ENCODE measurements at places on chromosomes 4 and X.

DNA sequence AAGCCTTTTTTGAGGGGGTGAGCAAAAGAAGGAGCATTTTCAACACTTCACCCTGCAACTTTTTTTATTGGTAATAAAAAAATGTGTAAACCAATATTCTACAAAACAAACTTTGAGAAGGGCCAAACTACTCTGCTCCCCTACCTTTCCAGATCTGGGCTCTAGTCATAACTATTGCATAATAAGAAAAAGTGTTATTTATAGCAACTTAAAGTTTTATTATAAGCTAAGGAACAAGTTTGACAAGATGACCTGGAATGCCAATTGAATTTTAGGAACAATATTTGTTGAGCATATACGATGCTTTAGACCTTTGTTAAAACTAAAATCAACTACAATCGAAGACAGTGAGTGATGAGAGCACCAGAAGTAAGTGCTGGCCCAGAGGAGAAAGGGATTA lies 409.6 kb downstream of the IL15 start:
- H3K4me1 ChIP-seq = peaks cover 13% of the 10 kb centered on the region
- no peak overlapping the region for H3K27ac ChIP-seq
- H3K36me3 ChIP-seq = peaks cover 28% of the 10 kb centered on the region
- H3K4me3 ChIP-seq = no peak overlapping the region
- no peaks in the 10 kb centered on the region for H3K27me3 ChIP-seq
- DNase-seq = no peak

- no peaks in the 10 kb centered on the region for H3K4me1 ChIP-seq
- DNase-seq = peak; percentile 10
- no peak overlapping the region for H3K4me3 ChIP-seq
Measured at GRCh38 chr4:82721819-82722423, 76.7 kb downstream of the SCD5 start.

DNA sequence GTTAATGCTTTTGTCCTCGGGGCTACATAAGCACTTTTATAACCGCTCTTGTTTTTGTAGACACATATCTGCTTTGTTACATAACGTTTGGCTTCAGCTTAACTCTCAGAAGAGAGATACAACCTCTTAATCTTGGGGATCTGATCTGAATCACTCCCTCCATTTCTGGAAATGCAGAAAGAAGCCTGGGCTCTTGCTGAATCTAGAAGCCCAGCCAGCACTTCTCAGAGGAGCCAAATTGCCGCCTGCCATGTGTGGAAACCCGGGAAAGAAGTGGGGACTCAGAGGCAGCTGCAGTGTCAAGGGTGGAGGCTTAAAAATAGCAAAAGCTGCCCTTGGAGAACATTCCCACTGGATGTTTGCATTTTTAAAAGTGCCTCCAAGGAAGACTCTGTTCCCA lies 69.3 kb upstream of the LDB2 start:
- no peaks in the 10 kb centered on the region for H3K27me3 ChIP-seq
- H3K4me1 ChIP-seq = no peaks in the 10 kb centered on the region
- DNase-seq = no peak
- H3K36me3 ChIP-seq = no peaks in the 10 kb centered on the region
- no peak overlapping the region for H3K27ac ChIP-seq

DNA sequence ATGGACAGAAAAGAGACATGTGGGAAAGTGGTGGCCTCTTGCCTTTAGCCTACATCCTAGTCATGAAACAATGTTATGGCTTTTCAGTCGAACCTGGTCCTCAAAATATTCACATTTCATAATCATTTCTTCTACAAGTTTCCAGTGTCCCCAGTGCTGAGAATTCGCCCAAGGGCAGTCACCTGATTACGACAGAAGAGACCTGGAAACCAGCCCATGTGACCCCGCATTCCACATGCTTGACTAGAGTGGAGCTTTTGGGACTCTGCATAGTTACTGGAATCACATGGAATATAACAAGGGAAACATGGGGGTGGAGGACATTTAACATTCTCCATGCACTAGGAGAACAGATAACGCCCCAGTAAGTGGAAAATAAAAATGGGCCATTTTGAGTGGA lies 100.1 kb downstream of the PPARGC1A start:
- H3K36me3 ChIP-seq = no peaks in the 10 kb centered on the region
- no peak for DNase-seq
- no peaks in the 10 kb centered on the region for H3K4me1 ChIP-seq
- H3K27me3 ChIP-seq = no peaks in the 10 kb centered on the region

GRCh38 chr4:176611381-176611780 lies 181.3 kb downstream of the VEGFC start:
- no peaks in the 10 kb centered on the region for H3K36me3 ChIP-seq
- no peak overlapping the region for H3K27ac ChIP-seq
- no peaks in the 10 kb centered on the region for H3K4me1 ChIP-seq
- no peaks in the 10 kb centered on the region for H3K27me3 ChIP-seq
- no peak for DNase-seq

DNA sequence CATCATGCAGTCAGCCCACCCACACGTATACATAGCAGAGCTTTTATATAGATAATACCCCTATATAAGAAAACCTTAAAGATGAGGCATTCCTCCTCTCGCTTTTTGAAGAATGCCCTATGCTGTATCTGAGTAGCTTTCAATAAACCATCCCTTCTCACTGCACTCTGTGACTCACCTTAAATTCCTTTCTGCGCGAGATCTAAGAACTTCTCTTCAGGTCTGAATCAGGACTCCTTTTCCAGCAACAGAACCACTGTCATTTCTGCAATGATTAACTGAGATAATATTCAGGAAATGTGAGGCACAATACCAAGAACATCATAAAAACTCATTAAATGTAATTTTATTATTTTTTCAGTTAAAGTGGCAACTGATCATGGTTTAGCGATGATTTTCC lies 76.4 kb upstream of the DCLK2 start:
- H3K4me1 ChIP-seq = peaks cover 7% of the 10 kb centered on the region
- H3K36me3 ChIP-seq = no peaks in the 10 kb centered on the region
- no peak for DNase-seq
- H3K27me3 ChIP-seq = peaks cover 20% of the 10 kb centered on the region
- no peak overlapping the region for H3K27ac ChIP-seq

DNA sequence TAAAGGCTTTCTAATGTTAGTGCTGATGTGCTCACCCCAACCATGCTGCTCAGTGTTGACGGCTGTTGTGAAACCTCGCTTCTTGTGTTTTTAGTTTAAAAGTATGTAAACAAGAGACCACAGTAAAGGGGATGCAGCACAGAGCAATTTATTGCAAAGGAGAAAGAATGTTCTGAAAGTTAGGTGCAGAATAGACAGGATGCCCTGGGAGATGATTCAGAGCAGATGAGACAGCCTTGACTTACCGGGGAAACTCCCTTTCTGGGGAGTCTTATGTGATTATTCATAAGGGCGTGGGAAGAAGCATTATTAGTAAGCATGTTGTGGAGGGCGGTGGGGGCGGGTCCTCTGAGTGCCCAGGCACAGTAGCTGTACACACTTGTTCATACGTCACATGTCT lies 47.7 kb downstream of the EVC start:
- H3K27ac ChIP-seq = no peak overlapping the region
- H3K27me3 ChIP-seq = no peaks in the 10 kb centered on the region
- no peak overlapping the region for H3K4me3 ChIP-seq
- H3K4me1 ChIP-seq = peaks cover 5% of the 10 kb centered on the region
- no peaks in the 10 kb centered on the region for H3K36me3 ChIP-seq

DNA sequence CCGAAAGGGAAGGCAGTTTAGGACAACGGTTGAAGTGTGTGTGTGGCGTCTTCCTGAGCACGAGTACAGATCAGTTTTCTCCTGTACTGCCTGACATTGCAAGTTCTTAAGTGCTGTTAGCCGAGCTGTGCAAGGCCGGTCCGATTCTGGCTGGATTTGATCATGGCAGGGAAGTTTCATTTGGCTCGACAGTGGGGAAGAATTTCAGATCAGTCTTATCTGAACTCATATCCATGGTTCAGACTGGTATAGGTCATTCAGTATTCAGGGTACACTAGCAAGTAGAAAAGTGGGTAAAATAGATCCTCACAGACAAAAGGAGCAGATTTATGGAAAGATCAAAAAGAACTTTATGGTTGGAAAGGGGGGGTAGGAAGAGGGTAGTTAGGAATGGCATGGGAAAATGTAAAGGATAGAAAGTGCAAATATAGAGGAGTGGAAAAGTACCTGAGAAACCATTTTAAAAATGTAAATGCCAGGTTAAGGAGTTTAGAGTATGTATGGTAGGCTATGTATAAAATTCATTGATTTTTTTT lies 716 bp downstream of the THAP9 start:
- DNase-seq = no peak
- no peak overlapping the region for H3K4me3 ChIP-seq
- no peak overlapping the region for H3K27ac ChIP-seq
- H3K27me3 ChIP-seq = no peaks in the 10 kb centered on the region
- peaks cover 10% of the 10 kb centered on the region for H3K36me3 ChIP-seq

- H3K36me3 ChIP-seq = no peaks in the 10 kb centered on the region
- no peaks in the 10 kb centered on the region for H3K4me1 ChIP-seq
- H3K27me3 ChIP-seq = no peaks in the 10 kb centered on the region
- DNase-seq = no peak
Measured at GRCh38 chr4:167885872-167886271, 206.5 kb upstream of the ANXA10 start.

DNA sequence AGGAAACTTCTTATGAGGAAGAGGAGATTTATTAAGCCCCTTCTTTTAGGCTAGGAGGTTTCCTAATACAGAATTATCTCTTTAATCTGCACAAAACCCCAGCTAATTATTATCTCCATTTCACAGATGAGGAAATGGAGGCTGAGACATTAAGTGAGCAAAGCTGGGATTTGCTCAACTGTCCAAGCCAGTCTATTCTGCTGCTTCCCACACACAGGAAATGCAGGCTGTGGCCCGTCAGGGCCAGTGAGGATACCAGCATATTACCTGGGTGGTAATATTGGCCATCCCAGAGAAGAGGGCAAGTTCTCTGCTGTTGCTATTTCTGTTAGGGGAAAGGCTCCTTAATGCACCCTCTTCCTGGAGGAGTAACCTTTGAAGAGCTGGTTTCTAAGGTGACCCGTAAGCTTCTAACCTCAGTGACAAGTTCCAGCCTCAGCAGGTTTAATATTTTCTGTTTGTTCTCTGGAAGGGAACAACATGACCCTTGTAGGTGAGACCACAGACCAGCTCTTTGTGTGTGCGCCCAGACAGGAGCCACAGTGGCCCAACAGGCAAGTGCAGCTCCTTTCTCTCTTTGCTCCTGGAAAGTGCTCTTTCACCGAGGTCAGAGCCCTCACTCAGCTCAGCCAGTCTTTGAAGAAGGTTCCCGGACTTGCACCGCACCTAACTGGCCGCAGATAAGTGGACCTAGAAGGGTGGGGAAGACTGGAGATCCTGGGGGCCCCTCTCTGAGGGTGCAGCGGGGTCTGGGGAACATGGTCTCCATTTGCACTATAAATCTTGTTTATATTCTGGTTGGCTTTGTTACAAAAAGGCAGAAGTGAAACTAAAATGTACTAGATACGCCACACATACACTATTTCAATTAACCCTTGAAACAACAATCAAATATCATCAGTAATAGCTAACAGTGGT lies 35.5 kb downstream of the TBC1D9 start:
- no peak for DNase-seq
- peak overlapping the region; percentile 46 for H3K4me3 ChIP-seq
- no peaks in the 10 kb centered on the region for H3K36me3 ChIP-seq
- H3K4me1 ChIP-seq = peaks cover 4% of the 10 kb centered on the region
- peaks cover 4% of the 10 kb centered on the region for H3K27me3 ChIP-seq
- no peak overlapping the region for H3K27ac ChIP-seq

DNA sequence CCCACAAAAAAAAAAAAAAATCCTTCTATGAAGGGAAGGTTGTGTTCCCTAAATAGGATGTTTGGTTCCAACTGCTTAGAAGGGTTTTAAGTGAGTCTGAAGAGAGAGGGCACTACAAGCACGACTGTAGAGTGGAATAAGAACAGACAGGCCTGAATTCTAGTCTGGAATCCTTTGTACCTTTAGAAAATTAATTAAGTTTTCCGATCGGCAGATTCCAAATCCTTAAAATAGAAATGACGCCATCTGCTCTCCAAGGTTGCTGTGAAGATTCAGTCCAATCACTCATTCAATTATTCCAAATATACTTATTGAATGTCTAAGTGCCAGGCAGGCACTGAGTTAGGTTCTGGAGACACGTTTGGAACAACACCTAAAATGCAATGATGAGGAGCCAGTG lies 3.8 kb downstream of the HS3ST1 start:
- no peak overlapping the region for H3K4me3 ChIP-seq
- no peaks in the 10 kb centered on the region for H3K36me3 ChIP-seq
- no peak overlapping the region for H3K27ac ChIP-seq
- H3K4me1 ChIP-seq = peaks cover 16% of the 10 kb centered on the region

GRCh38 chr4:158356301-158356700 lies 146.0 kb downstream of the TMEM144 start:
- H3K27ac ChIP-seq = no peak overlapping the region
- H3K4me1 ChIP-seq = no peaks in the 10 kb centered on the region
- no peaks in the 10 kb centered on the region for H3K36me3 ChIP-seq
- H3K27me3 ChIP-seq = no peaks in the 10 kb centered on the region
- DNase-seq = no peak

Data from activated T-helper 2 cell treated with anti-CD3 and anti-CD28 coated beads, Interferon-gamma antibody, Interleukin-2, Interleukin-4, amounts not matched to agents 10 μg/mL and 5 μg/mL and 100 μg/mL, durations not matched to agents 14 hours and 24 hours and 36 hours (primary cell).